Panc1 (cell line): ENCODE measurements at places on chromosomes 6 and 20.

DNA sequence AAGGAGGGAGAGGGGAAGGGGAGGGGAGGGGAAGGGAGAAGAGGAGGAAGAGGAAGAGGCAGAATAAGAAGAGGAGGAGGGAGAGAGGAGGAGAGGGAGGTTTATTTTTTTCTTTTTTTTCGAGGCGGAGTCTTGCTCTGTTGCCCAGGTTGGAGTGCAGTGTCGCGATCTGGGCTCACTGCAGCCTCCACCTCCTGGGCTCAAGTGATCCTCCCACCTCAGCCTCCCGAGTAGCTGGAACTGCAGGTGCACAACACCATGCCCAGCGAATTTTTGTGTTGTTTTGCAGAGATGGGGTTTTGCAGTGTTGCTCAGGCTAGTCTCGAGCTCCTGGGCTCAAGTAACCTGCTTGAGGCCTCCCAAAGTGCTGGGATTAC lies 6.1 kb upstream of the GJA10 start:
- no peak for DNase-seq

GRCh38 chr6:23647045-23647444 lies 479.0 kb upstream of the NRSN1 start:
- DNase-seq: no peak

- no peak for DNase-seq
Measured at GRCh38 chr6:34462551-34462971, 3.3 kb upstream of the PACSIN1 start.

DNA sequence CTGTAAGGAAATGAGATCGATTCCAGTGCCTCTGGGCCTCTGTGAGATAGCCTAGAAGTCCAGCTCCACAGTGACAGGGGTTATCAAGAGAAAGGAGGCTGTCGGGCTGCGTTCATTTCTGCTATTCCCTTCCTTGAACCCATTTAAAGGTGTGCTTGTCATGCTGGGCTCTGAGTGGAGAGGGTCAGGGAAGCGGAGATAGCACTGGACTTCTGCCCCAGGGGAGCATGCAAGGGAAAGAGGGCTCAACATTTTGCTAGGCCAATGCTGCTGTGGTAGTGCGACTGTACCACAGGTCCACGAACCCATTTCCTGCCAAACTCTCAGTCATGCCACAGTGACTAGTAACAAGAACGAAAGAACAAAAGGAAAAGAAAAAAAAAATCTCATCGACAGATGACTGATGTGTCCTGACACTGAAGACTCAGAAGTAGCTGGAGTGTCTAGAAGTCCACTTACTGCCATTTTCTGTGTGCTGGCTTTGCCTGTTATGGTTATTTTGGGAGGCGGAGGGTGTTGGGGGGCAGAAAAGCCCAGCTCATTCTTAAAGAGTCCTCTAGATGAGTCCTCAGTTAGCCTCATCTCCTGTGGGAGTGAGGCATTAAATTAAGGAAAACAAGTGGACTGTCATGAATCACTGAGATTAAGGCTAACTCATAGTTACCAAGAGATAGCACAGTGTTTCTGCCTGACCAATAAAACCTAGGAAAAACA lies 8.1 kb downstream of the NEDD9 start:
- no peak for DNase-seq

GRCh38 chr20:8242066-8242465 lies 110.0 kb downstream of the PLCB1 start:
- no peak for DNase-seq

DNA sequence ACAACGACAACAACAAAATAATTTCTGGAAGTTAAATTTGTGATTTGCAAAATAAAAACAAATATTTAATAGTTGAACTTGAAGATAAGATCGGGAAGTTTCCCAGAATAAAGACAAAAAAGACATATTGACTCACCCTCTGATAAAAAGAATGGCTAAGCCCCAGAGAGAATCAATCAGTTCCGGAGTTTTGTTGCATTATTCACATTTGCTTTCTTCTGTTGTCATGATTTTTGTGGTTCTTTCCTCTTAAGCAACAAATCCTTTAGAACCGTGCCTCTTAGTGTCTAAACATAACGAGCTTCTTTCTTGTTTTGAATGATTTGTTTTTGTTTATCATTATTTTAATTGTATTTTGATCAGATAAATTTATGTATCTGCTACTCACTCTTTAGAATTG lies 337.7 kb upstream of the PRND start:
- no peak for DNase-seq

- no peak for DNase-seq
Measured at GRCh38 chr6:33215271-33216116, 7.2 kb downstream of the RING1 start.

DNA sequence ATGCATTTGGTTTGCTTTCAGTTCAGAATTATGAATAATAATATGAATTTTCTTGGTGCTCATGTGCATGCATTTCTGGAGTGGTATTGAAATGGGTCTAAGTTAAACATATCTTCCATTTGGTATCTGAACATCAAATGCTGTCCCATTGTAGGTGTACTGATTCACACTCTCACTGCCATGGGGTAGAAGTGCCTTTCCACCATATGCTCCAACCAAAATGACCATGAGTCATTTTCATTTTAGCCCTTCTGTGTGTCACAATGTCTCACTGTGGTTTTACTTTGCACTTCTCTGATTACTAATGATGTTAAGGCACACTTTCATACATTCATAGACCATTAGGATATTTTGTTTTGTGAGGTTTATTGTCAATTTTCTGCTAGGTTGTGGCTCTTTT lies 211.9 kb downstream of the HAO1 start:
- no peak for DNase-seq

- no peak for DNase-seq
Measured at GRCh38 chr6:37867756-37868446, 48.4 kb downstream of the ZFAND3 start.

DNA sequence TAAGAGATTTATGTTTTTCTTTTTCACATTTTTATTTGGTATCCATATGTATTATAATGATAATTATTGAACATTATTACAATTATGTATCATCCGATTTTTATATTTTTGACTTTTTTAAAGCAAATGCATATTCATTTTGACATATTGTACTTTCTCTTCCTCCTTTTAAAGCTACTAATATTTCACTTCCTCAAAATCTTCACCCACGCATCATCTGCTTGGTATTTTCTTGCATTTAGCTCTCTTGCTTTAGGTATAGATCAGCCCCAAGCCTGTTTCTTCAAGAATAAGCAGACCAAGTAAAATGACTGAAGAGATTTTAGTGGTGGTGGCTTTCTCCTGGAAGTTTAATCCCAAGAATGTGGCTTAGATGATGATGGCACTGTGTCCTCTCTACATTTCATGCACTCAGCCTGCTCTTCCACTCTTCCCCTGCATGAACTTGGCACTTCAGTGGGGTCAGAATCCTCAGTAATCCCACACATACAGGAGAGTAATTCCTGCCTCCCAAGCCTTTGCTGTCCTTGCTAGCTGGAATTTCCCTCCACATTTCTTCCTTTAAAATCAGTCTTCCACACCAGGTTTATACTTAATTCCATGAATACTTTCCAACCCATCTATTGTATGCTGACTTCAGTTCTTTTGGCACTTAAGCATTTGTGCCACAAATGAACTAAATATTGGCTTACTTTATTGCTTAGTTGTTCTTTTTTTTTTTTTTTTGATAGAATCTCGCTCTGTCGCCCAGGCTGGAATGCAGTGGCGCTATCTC lies 8.2 kb downstream of the NCOA7 start:
- no peak for DNase-seq

GRCh38 chr6:18347021-18347577 lies 40.1 kb upstream of the RNF144B start:
- DNase-seq: peak; percentile 38

GRCh38 chr6:71649915-71650314 lies 236.4 kb upstream of the RIMS1 start:
- no peak for DNase-seq

DNA sequence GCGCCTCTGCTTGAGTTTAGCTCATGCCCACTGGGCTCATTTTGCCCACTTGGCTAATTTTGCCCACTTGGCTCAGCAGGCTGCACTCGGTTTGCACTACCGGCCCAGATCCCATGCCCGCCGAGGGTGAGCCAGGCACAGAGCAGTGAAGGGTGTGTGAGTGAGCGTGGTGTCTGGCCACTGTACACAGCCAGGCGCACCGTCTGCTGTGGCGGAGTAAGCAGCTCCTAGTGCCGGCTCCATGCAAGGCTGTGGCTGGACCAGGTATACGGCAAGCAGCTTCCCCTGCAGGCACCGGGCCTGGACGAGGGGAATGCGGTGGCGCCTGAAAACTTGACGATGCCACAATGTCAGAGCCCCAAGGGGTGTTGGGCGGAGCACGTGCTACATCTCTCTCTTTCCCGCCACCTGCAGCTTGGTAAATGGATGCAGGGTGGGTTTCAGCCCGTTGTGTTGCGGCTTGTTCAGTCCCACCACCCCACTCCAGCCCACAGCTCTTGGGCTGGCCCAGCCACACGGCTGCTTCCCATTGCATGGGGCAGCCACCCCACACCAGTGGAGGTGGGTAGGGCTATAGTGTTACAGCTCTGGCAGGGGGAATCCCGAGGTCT lies 9.9 kb downstream of the OR2B6 start:
- no peak for DNase-seq

GRCh38 chr6:154471609-154472362 lies 38.7 kb downstream of the CNKSR3 start:
- no peak for DNase-seq

GRCh38 chr20:61705386-61706258 lies 360.1 kb downstream of the TAF4 start:
- no peak for DNase-seq

DNA sequence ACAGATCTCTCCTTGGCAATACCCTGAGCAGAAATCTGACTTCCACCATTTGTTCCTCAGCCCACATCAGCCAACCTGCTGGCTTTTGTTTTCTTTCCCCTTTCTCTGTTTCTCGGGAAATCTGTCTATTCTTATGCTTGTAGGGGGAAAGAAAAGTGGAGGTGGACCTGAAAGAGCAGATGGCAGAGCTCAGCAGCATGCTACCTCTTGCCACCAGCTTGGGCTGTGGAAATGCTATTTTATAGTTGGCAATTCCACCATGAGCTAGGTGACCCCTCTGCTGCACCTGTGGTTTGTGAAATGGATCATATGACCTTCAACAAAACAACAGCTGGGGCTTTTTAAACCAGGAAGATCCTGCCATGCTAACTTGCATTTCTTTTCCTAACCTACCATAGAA lies 6.8 kb upstream of the SPATS1 start:
- DNase-seq: no peak

GRCh38 chr6:78400076-78400475 lies 467.3 kb upstream of the IRAK1BP1 start:
- no peak for DNase-seq

GRCh38 chr6:111057074-111057752 lies 30.1 kb upstream of the SLC16A10 start:
- peak; percentile 47 for DNase-seq

GRCh38 chr20:16236589-16237241 lies 336.5 kb downstream of the KIF16B start:
- no peak for DNase-seq

- DNase-seq: no peak
Measured at GRCh38 chr6:131107151-131107550, 28.1 kb upstream of the AKAP7 start.

DNA sequence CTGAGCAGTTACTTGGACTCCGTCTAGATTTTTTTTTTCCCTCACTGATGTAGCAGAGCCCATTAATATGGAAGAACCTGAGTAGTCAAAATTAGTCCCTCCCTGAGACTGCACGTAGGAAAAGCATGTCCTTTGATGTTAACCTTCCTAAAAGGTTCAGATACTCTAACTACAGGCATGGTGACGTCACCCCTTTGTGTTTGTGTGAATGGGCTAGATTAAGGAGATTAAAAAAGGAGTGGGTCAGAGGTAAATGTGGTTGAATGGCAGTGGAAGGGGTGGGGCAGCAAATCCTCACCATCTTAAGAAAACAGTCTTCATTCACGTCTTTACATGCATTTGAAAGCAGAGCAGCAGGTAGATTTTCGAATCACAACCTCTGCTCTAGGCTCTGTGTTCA lies 521.1 kb downstream of the TFAP2B start:
- no peak for DNase-seq

- no peak for DNase-seq
Measured at GRCh38 chr6:41028561-41029412, 10.2 kb downstream of the UNC5CL start.

DNA sequence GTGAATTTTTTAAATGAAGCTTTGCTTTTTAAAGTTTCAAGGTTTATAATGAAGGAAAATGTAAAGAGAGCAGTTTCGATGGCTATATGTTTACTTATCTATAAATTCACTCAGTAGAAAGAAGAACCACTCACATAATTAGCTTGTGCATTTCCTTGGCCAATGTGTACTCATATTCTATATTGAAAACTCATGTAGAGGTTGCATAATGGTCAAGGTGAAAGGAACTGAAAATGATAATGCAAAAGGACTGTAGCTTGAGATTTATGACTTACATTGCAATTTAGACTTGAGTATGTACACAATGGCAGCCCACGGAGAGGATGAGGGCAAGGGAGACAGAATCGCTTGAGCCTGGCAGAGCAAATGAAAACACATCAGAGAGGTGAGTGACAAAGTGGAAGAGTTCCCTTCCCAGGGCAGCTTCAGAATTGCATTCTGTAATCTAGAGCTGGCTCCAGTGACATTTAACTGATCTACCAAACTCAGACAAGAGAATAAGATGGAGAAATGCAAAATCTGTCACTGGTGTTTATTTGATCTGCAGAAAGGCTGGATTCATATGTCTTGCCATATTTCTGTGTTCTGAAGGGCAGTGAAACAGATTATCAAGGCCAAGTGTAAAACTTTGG lies 191.8 kb downstream of the TMEM200A start:
- DNase-seq: no peak

GRCh38 chr20:833121-833449 lies 430 bp upstream of the FAM110A start:
- DNase-seq: peak; percentile 59

- no peak for DNase-seq
Measured at GRCh38 chr6:29831776-29832175, 4.2 kb downstream of the HLA-G start.

- DNase-seq: no peak
Measured at GRCh38 chr20:50015993-50016770, 33.4 kb downstream of the SNAI1 start.

DNA sequence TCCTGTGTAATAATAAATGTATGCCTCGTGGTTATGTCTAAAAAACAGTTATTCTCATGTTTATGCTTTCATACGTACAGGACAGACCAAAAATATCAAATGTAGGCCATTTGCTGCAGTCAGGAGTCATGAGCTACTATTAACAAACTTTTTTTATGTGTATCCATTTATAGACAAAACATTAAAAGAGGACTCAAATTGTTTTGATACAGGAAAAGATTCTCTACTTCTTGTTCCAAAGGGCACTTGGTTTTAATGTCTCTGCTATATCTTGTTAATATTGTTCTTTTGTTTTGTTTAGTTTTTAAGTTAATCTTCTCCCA lies 155.2 kb downstream of the ZDHHC14 start:
- DNase-seq: no peak

DNA sequence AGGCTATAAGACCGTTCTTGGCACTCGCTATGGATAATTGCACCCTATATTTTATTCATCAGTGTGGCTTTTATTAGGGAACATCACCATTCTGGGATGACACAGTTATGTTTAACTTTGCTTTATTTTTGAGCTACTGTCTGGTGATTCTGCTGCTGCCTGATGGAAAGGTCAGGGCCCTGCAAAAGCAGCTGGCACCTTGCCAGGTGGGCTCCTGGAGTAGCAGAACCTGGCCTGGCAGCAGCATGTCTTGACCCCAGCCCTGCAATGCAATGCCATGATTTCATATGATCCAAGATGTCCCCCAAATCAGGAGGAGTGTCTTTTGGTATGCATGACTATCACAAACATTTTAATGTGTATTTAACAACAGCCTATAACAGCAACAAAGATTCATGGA lies 228.4 kb upstream of the RSPO3 start:
- DNase-seq: no peak

GRCh38 chr6:116447496-116448011 lies 13.6 kb upstream of the CALHM6 start:
- no peak for DNase-seq
